ENCODE measurements at places on chromosomes 5 and 9.
A peak's percentile ranks its signal among the peaks of the same experiment; 100 is the strongest.

DNA sequence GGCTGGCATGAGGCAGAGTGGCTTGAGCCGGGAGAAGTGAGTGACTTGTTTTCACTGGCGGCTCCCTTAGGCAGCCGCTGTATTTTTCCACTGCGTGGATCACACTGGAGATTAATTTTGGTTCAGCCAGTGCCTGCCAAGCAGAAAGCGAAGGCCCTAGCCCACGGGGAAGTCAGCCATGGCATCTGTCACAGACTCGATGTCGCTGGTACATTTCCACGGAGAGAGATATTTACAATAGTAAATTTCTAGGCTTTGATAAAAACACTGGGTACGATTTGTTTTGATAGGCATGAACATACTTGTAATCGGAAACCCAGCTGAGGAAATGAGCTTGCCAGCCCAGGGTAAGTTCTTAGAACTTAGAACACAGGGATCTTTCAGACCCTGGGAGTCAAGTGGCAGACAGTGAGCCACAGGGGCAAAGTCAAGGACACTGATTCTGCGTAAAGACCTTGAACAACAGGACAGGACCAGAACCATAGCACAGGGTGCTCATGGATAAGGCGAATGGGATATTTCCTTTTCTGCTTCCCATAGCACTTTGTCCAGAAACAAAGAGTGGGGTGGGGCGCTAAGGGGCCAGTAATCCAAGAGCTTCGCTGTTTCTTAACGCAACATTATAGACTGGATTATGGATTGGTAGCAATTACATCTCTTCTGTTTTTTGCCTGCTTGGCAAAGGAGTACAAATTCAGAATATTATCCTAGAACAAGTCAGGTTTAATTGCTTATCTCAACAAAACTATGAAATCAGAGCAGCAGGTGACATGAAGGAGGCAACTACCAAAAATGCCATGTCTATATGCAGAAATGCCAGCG, 4.5 kb downstream of the DUSP1 start:
- no peak for DNase-seq

DNA sequence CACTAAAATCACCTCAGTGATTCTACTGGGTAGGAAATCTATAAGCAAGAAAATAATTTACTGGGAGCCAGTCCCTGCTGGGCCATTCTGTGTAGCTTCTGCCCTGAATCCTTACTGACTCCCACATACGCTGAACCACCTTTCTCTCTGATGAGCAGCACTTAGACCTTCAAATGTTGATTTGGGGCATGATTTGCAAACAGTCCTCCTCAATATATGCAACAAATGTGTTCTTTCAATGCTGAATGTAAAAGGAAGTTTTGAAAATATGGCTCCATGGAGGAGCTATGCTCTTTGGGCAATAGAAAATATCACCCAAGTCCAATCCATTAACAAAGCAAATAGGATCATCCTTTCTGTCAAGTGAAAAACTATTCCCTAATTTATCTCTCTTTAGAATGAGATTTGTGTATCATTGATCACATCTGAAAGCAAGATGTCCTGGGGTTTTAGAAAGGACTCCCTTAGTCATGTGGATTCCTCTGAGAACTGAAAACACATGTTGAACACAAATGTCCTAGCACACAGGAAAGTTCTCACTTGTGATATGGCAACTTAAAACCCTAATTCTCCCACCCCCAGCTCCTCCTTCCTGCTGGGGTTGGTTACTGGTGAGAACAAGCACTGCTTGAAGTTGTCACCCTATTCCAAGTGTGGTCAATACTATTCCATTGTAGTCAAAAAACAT, 8.9 kb upstream of the CER1 start:
- no peak for DNase-seq

DNA sequence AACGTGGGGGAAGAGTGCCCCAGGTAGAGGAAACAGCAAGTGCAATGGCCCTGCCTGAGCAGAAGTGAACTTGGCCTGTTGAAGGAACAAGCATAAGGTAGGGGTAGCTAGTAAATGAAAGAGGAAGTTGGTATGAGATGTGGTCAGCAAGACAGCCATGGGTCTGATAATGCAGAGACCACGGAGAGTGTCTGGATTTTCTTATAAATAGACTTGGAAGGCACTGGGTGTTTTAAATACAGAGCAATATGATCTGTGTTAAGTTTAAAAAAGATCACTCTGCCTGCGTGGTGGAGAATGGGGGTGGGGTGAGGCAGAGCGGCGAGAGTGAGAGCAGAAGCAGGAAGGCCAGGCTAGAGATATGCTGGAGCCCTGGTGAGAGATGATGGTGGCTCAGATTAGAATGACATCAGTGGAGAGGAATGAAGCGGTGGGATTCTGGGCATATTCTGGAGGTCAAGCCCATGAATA, 4.2 kb downstream of the ADAM19 start:
- DNase-seq: peak; percentile 58

DNA sequence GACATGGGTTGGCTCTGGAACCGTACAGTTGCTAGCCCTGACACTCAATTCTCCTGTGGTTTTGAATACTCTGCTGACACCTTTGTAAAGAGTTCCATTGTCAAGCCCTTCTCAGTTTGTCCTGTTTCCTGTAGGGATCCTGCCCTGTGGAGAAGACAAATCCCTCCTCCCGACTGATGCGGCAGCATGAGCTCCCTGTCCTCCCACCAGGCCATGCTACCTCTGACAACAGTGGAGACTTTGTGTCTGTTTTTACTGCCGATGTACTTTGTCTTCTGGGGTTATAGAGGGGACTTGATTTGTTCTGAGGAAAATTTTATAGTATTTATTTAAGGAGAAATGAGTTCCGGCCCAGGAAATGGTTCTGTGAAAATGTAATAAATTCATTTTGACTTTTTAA, 57.8 kb downstream of the PRLR start:
- DNase-seq: no peak

DNA sequence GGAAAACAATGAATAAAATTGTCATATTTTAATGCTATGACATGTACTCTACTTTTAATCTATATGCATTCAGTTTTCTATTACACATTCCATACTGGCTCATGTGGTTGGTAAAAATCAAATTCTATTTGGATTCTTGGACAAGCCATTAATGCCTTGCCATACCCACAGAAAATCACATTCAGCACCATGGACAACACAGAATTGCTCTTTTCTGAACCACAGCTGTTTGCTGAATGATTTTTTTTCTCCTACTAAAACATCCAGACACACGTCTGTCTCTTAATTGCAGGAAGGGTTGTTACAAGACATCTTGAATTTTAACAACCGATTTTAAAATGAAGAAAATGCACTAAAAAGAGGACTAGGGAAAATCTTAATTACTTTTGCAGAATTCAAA, 675.6 kb downstream of the BRINP1 start:
- DNase-seq: no peak

DNA sequence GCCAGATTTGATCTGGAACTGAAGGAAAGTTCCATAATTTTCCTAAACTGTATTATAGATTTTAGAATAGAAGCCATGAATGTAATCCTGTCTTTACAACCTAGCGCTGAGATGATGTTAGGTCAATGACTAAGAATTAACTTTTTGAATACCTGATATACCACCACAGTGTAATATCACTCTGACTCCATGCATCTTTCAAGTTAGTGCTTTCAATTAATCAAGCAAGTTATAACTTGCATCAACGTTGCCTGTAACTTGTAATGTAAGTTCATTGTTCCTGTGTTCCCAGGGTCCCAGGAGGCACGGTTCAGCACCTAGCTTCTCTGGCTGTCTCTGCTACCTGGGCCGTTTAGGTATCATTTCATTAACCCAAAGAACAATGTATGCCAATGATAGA, 139.3 kb downstream of the CSNK1G3 start:
- no peak for DNase-seq

- DNase-seq: no peak
Observed at GRCh38 chr5:170748951-170749471, 34.5 kb upstream of the GABRP start.

DNA sequence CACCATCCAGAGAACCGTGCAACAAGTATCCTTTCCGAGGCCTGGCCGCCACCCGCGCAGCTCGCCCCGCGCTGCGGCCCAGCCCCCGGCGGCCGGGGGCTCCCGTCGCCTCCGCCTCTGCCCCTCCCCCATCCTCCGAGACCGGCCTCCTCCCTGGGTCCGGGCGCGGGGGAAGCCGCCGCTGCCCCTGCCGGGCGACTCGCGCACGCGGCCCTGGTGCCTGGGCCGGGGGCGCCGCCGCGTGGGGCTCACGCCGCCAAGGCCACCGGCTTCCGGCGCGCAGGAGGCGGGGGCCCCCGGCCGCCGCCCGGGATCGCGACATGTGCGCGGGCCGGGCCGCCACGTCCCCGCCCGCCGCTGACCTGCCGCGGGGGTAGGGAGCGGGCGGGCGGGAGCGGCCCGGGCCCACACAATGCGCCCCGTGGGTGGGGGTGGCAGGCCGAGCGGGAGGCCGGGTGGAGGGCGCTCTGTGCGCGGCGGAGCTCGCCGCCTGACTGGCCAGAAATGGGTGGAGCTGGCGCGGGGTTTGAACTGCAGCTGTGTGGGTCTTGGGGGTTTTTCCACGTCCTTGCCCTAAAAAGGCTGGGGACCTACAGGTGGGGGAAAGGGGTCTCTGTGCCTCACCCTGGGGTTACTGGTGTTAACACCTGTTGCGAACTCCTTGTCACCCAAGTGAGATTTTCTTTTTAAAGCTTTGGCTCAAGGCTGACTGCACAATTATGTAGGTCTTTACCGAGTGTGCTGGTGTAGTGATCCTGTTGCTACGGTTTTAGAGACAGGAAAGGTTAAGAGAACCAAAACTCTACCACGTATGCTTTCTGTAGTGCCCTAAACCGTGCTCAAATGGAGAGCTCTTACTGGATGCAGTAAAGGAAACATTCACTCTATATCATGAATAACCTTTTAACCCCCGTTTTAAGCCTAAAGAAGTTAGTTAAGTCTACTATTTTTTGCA, 32.3 kb downstream of the TNPO1 start:
- peak; percentile 67 for DNase-seq

GRCh38 chr5:103502662-103503061, 59.9 kb downstream of the NUDT12 start:
- DNase-seq: no peak

- no peak for DNase-seq
Observed at GRCh38 chr5:104540448-104540847, 977.9 kb upstream of the NUDT12 start.

DNA sequence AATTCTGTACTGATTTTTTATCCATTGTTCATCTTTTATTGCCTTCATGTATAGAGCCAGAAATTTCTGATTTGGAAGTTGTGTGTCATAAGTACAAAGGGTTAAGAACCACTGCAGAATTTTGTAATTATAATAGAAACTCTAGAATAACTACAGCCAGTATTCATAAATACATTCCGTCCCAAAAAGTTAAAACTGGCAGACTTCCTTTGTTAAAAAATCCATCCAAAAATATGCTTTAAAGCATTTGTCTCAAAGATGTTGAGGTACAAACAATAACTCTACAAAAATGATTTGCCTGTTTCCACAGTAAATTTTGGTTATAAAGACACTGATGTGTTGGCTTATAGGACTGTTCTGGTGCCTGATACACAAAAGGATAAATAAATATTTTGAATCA, 436.6 kb downstream of the DTWD2 start:
- DNase-seq: no peak

GRCh38 chr5:83553000-83553486, 81.5 kb downstream of the VCAN start:
- DNase-seq: no peak

DNA sequence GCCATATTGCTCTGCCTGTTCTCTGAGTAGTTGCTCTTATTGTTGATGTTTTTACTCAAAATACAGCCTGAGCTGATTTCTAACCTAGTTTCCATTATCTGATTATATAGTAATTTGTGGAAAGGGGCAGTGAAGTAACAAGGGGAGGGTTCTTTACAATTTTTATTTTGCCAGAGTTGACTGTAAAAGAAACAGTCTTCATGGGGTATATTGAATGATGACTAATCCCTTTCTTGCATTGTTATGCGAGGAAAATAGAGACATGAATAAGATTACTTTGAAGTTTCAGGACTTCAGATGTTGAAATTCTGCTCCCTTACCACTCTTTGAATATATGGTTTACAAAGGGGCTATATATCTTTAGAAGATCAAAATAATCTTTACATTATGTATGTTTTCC, 9.1 kb upstream of the LRRC70 start:
- DNase-seq: no peak

GRCh38 chr5:84573017-84573712, 188.5 kb upstream of the EDIL3 start:
- DNase-seq: no peak

- DNase-seq: no peak
Observed at GRCh38 chr5:37435261-37435660, 56.1 kb downstream of the WDR70 start.

DNA sequence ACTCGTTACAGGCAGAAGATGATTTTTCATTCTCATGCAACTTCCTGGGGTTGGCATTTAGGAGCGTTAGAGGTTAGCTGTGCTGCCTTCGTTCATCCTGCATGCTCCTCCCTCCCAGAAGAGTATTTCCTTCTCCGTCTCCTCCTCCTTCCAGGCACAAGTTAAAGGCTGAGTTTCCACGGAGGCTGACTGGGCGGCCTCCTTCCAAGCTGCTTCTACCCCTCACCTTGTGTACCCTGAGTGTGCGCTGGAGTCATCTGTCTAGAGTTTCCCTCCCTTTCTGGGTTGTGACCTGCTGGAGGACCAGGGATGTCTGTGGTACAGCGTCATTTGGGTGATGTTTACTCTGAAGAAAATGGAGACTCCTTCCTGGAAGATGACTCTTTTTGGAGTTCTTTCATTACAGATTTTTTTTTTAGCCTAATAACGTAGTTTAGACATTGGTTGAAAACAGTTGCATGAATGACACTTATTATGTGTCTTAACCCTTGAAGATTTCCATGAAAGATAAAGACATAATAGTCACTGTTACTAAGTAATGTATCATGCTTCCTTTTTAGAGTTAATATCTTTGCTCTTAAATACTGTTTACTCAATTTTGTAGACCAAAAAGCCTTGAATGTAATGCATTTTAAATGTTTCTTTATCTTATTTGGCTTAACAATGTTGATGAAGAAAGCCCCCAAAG, 146.9 kb downstream of the TENT4A start:
- DNase-seq: no peak

DNA sequence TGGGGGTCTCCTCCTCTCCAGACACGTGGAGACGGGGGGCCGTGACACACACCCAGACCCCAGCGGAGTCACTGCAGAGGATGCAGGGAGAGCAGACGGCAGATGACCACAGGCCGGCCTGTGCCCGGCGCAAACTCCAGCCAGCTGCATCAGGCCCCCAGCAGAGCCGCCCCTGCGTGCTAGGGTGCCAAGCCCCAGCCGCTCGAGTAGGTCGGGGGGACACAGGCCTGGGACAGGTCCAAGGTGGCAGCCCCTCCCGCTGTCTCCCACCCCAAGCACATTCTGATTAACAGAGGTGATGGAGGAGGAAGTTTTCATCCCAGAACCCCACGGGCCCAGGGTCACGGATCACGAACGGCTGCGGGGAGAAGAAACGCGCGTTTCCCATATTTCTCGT, 14.4 kb downstream of the NACC2 start:
- DNase-seq: no peak

DNA sequence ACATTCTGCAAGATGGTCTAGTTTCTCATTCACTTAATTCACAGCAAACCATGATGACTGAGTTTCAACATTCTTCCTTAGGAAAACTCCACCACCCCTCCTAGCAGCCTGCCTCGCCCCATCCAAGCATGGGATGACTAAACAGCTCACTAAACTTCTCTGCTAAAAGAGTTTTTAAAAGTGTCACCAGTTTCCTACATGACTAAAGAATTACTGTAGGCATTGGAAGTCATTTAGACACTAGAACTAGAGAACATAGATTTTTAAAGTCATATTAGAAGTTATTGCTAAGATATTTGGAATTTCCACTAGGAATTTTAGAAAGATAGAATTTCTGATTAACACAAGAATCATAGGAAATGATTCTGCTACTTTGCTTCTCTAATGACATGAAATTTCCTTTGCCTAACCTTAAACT, 5.5 kb upstream of the ESM1 start:
- no peak for DNase-seq

GRCh38 chr5:33300209-33300742, 140.5 kb upstream of the TARS1 start:
- no peak for DNase-seq
